ENCODE measurements at places on chromosomes 1 and 21.
A peak's percentile ranks its signal among the peaks of the same experiment; 100 is the strongest.

GRCh38 chr1:150922519-150922975, 3.6 kb upstream of the SETDB1 start:
- DNase-seq = peak; percentile 81

- DNase-seq = no peak
These were observed 40.3 kb downstream of the MAP10 start for GRCh38 chr1:232845406-232845955.

DNA sequence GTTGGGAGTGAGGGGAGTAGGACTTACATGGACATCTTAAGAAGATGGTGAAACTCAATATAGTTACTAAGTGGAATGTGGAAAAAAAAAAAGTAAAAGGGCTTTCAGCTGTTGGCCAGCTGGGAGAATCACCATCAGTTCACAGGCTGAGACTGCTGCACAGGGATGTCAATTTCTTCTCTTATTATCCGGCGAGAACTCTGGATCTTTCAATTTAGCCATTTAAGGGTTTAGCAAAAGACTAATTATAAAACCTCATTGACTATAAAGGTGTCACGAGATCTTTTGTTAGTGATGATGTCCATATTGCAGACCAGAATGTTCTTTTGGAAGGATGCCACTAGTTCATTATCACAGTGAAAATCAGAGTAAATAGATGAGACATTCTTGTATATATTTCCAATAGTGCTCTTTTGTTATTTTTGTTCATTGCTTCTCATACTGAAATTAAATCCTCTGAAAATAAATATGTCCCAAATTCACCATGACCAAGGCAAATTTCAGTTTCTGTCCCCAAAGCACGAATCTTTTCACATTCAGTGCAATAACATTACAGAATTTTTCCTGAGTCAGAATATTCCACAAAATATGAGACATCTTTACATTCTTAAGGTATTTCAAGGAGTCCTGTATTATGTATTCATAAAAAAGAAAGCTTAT, 266.1 kb downstream of the DNM3 start:
- DNase-seq = no peak

DNA sequence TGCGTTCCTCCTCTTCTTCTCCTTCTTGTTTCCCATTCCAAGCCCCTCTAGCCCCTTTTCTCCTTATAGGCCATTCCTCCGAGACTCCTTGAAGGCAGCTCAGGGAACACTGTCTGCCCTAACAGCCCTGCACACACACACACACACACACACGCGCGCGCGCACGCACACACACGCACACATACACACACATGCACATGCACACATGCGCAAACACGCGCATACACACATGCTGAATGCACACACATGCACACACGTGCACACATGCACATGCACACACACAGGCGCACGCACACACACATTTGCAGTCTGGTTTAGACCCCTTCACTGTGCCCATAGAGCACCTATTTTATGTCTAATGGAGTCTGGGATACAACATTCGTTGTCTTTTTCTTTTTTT, 17.8 kb upstream of the CNTN2 start:
- no peak for DNase-seq

DNA sequence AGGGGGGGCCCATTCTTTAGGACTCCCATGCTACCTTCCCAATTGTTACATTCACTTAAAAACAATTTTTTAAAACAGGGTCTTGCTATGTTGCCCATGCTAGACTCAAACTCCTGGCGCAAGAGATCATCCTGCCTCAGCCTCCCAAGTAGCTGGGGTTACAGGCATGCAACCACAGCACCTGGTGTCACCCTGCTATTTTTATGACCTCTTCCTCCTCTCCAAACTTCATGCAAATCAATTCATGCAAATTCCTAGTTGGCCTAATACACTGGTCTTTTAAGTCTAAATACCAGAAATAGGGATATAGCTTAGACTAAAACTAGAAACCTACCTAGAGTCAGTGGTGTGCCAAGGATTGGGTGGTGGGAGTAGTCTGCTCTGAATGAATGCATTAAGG, 30.1 kb downstream of the CDKN2C start:
- DNase-seq = no peak

- peak; percentile 39 for DNase-seq
These were observed 25.8 kb downstream of the SHISAL2A start for GRCh38 chr1:52658795-52659194.

DNA sequence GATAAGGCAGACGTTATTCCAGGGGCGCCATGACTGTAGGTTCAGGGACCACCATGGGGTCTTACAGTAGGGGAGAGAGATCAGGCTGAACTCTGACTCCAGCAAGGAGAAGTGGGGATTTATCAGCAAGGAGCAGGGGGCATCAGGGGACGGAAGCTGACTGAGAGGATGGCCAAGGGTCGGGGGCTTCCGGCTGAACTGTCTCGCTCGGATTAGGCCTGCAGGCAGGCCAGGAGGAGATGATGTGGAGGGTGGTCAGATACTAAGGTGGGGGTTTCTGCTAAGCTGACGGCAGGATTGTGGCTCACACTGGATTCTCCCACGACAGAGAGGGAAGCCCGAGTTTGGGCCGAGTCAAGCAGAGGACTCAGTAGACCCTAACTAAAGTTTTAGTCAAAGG, 186.9 kb upstream of the VAMP3 start:
- DNase-seq = no peak

DNA sequence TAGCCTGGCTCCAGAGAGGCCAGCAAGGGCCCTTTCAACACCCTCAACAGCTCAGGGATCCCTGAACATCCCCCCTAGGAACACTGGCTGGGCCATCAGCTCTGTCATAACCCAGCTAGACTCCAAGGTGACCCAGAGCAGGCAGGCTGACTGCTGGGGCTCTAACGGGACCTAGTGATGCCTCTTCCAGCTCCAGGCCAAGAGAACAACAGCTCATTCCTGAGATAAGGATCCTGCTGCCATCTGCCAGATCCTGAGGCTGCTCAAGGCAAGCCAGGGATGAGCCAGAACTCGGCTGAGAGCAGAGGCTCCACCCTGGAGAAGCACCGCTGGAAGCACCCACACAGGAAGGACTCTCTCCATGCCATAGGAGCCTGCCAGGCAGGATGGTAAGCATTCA, 2.0 kb downstream of the VSIG8 start:
- DNase-seq = no peak

- DNase-seq = no peak
These were observed 77.9 kb upstream of the EXO1 start for GRCh38 chr1:241770115-241770514.

- no peak for DNase-seq
These were observed 78.7 kb downstream of the FH start for GRCh38 chr1:241440904-241441303.

DNA sequence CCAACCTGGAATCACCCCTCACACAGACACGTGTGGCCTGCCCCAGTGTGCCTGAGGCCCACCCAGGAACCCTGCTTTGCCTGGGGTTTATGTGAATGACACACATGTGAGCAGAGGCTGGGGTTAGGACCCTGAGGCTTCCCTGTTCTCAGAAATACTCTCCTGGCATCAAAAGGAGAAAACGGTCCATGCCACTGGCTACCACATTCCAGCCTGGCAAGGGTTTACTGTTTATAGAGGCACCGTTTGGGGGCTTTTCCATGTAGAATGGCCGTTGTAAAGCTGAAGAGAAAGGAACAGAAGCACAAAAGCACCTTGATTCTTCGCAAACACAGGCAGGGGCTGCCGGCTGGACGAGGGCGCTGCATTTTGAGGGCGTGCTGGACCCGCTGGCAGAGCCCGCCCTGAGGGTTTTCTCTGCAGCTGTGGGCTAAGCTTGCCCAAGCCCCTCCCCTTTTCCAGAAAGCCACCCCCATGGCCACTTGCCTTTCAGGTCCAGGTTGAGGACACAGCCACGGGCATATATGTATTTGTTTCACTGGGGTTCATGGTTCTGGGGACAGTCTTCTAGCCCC, 13.0 kb downstream of the TFF3 start:
- no peak for DNase-seq

- DNase-seq = no peak
These were observed 7.8 kb downstream of the DIPK1A start for GRCh38 chr1:92953491-92953890.

GRCh38 chr1:173570370-173571007, 32.4 kb downstream of the SLC9C2 start:
- DNase-seq = peak; percentile 13

GRCh38 chr1:155320661-155321617, at the start of gene RUSC1:
Gene RUSC1, plus strand, starts transcription at chr1:155320894. Its CDS starts 880 bp downstream, at chr1:155321774.
- DNase-seq = peak; percentile 81

GRCh38 chr1:81706650-81707435, 93.9 kb upstream of the ADGRL2 start:
- DNase-seq = no peak

DNA sequence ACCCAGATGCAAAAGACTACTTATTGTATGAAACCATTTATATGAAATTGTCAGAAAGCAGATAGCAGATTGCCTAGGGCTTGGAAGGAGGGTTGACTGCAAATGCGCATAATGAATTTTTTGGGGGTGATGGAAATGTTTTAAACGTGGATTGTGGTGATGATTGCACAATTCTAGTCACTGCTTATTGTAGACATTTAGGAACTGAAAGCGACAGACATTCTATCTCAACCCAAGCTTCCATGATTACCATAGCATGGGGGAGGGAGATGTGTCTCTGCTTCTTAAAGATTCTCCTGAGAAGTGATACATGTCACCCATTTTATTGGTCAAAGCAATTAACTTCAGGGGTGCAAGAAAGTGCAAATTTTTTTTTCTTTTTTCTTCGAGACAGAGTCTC, 2.8 kb upstream of the MTF2 start:
- DNase-seq = no peak

DNA sequence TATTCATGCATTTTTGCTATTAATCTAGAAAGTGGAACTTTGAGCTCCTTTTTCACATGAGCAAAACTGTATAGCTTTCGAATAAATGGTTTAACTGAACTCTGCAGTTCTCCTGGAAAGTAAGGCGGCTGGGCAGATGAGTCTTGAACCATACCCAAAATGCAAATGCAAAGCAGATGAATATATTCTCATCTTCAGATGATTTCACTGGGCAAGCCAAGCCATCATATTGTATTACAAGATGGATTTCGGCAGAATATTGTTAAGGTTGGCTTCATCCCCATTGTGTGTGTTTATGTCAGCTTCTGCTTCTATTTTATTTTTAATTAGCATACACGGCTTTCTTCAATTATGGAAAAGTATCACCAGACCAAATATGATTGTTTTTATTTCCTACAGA, 209.6 kb downstream of the GREM2 start:
- DNase-seq = no peak

GRCh38 chr1:56646611-56647010, 1.5 kb downstream of the PRKAA2 start:
- DNase-seq = no peak

DNA sequence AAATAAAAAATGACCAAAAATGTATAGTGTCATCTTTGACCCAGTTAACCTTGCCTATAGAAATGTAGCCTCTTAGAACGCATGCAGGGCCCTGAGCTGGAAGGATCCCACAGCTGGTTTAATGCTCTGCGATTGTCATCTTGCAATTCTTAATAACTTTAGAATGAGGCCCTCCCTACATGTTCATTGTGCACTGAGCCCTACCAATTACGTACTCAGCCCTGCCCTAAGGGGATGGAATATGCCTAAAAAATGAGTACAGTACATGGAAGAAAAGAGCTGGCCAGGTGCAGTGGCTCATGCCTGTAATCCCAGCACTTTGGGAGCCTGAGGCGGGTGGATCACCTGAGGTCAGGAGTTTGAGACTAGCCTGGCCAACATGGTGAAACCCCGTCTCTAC, 57.8 kb upstream of the BCAR3 start:
- no peak for DNase-seq

GRCh38 chr1:87176087-87176486, 152.6 kb upstream of the LMO4 start:
- no peak for DNase-seq

DNA sequence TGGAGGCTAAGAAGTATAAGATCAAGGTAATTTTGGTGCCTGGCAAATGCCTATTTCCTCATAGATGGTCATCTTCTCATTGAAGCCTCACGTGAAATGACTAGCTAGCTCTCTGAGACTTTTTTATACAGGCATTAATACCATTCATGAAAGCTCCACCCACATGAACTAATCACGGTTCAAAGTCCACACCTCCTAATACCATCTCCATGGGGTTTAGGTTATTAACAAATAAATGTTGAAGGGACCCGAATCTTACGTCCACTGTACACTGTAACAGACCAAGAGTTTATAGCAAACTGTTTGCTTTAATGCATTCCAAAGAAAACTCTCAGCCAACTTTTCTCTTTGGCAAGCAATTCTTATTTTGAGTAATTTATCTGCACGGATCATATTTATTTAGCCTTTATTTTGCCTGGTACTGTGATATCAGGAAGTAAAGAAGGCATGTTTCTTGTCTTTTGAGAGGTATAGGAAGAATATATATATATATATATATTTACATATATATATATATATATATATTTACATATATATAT, 296.1 kb upstream of the LRRC7 start:
- DNase-seq = no peak

DNA sequence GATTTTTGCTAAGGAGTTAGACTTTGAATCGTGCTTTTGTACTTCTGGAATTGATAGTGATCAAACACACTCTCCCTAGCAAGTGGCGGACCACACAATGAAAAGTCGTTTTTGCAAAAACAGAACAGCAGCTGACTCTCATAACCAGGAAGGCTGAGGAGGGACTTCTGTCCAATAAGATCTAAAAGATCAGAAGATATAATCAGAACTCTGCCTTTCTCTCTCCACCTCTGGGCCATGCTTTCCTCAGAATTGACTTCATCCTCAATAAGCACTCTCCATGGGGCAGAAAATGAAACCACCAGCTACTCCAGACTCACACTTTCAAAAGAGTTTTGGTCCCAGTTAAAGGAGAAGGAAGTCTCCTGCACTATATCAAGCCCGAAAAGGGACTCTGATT, 55.3 kb upstream of the SAMD13 start:
- no peak for DNase-seq

DNA sequence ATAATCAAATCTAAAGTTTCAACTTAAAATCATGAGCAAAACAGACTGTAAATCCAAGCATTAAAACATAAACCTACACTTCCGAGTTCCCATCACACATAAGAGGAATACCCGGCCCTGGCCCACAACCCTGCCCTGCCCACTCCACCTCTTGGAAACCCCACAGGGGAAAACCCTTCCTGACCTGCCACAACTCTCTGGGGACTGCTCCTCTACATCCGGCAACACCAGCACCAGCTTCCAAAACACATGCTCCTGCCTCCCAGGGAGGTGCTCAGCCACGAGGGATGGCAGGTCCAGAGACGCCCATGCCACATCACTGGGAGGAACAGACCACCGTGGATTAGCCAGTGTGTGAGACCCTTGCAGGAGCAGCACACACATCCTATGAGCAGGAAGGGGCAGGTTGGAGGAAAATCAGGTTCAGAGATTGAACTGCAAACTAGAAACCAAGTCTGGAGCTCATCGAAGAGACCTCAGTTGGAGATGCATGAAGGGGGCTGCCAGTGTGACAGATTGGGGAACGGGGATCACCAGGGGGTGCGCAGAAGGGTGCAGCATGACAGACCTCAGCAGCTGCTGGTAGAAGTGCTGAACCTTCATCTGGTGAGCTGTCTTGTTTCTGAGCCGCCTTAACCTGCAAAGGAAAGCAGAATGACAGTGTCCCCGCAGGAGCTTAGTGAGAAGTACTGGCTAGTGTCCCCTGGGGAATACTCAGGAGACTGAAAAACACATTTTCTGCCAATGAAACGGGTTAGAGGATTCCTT, 25.8 kb upstream of the LSS start:
- no peak for DNase-seq
